GM04504 (cell line): ENCODE measurements at places on chromosomes 12 and 14.

- DNase-seq: no peak
Measured at GRCh38 chr12:5513406-5513805, 81.5 kb downstream of the NTF3 start.

- no peak for DNase-seq
Measured at GRCh38 chr14:103867523-103867953, 20.2 kb upstream of the PPP1R13B start.

- no peak for DNase-seq
Measured at GRCh38 chr12:80325167-80325959, 118.7 kb upstream of the PTPRQ start.

DNA sequence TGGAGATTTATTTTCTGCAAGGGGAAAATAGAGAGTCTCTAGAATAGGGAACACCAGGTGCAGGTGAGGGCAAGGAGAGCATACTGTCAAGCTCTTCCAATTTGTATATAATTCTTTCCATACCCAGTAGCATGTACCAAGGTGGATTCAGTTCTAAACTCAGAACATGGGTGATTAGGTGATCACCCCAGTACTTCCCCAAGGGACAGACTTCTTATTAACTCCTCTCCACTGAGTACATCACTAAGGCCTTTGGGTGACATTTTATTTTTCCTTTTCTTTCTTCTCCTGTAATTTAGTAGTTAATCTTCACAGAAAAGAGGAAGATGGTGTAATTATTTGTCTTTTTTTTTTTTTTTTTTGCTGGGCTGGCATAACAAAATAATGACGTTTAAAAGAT is 54.2 kb downstream of the DIP2B start:
- DNase-seq: no peak

DNA sequence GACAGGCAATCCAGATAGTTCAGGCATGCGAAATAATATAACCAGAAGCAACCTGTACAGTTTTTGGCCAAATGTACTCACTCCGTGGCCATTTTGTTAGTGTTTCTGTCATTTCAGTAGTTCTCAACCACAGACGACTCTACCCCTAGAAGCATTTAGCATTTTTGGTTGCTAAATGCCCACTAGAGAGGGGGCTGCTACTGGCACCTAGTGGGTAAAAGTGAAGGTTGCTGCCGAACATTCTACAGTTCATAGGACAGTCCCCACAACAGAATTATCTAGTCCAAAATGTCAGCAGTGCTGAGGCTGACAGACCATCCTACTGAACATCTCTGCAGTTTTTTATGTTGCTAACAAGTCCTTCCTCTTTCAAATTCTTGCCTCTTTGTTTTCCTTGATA is 107.4 kb downstream of the TSHR start:
- no peak for DNase-seq

DNA sequence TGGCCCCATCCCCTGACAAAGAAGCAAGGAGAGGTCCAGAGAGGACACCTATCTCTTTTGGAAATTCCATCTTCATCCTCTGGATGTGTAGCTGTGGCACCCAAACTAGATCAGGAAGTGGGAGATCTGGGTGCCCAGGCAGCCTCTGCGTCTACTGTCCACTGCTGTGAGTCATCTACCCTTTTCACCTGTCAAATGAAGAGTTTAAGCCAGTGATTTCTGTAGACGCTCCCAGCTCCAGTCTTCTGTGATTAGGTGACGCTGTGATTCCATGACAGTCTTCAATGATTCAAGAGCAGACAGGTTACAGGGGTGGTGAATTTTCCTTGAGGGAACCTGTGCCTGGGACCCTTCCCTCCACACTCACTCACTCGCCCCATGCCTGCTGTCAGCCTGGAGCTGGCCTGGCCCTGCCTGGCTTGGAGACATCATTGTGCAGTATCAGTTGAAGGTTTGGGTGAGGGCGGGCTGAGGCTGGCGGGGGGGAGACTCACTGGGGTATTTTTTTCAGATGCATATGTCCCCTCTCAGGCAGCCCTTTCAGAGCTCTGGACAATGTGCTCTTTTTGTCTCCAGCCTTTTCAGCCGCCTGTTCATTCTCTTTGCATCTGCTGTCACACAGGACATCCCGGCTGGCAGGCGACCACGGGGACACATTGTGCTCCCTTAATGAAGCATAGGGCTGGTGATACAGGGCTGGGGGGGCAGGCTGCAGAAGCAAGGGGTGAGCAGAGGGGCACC is 56.8 kb upstream of the PARP11 start:
- no peak for DNase-seq

DNA sequence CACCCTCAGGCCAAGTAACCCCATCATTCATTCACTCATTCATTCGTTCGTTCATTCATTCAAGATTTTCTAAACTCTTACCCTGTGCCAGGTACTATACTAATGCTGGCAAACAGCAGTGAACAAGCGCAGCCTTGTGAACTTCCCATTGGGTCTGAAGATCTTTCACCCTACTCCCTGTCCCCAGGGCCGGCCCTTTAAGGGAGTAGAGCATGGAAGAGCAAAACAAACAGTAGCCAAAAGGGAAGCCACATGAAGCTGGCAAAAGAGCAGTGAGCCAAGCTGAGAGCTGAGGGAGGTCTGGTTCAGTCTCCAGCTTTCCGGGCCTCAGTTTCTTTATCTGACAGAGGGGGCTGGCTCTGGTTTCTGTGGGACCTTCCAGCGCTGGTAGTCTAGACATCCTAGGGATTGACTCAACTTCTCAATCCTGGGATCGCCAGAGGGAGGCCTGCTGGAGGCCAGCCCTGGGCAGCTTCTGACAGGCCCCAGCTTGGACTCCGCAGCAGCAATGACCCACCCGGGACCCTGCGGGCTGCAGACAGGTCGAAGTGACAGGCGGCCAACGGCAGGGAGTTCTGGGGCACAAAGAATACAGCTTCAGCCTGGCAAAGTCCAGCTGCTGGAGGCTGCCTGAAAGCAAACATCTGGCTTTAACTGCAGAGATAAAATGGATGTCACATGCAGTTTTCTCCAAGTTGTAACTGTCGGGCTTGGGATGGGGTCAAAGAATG is 27.1 kb downstream of the ACTN1 start:
- DNase-seq: no peak

DNA sequence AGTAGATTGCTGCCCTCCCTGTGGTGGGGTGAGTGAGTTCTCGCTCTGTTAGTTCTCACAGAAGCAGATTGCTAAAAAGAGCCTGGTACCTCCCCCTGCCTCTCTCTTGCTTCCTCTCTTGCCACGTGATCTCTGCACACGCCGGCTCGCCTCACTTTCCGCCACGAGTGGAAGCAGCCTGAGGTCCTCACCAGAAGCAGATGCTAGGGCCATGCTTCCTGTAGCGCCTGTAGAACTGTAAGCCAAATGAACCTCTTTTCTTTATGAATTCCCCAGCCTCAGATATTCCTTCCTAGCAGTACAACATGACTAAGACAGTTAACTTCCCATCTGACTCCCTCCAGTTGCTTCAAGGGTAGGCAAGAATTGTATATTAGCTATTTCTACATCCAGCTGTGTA is 76.2 kb downstream of the ETV6 start:
- DNase-seq: no peak

GRCh38 chr14:85118274-85118673 is 411.7 kb upstream of the FLRT2 start:
- DNase-seq: no peak

DNA sequence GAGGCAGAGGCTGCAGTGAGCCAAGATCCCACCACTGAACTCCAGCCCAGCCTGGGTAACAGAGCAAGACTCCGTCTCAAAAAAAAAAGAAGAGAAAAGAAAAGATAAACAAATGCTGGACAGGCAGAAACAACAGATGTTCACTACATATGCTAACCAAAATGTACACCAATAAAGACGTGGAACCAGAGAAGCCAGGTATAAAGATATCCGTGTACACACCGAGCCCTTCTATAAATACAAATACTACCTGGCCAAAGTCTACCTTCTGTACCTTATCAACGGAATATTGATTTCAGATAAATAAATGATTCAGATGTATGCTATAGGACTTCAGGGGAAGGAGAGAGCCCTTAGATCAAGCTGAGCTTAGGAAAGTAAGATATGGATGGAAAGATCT is 10.8 kb upstream of the KRT8 start:
- DNase-seq: no peak

- no peak for DNase-seq
Measured at GRCh38 chr12:117318591-117318990, 42.8 kb downstream of the NOS1 start.

GRCh38 chr14:24279301-24280186 is 8.1 kb upstream of the RABGGTA start:
- no peak for DNase-seq

- DNase-seq: no peak
Measured at GRCh38 chr12:71691504-71692129, 5.7 kb downstream of the TMEM19 start.
